ENCODE measurements at places on chromosomes 6 and 20.

- H3K27me3 ChIP-seq = no peaks in the 10 kb centered on the region
- H3K4me3 ChIP-seq = no peak overlapping the region
- peaks cover 59% of the 10 kb centered on the region for H3K4me1 ChIP-seq
Observed at GRCh38 chr20:4009309-4009708, 6.0 kb downstream of the RNF24 start.

GRCh38 chr6:64217721-64218620 is 582.4 kb downstream of the PHF3 start:
- no peaks in the 10 kb centered on the region for H3K27me3 ChIP-seq
- no peaks in the 10 kb centered on the region for H3K36me3 ChIP-seq
- no peak for DNase-seq
- H3K4me3 ChIP-seq = no peak overlapping the region
- H3K27ac ChIP-seq = no peak overlapping the region
- no peaks in the 10 kb centered on the region for H3K4me1 ChIP-seq

DNA sequence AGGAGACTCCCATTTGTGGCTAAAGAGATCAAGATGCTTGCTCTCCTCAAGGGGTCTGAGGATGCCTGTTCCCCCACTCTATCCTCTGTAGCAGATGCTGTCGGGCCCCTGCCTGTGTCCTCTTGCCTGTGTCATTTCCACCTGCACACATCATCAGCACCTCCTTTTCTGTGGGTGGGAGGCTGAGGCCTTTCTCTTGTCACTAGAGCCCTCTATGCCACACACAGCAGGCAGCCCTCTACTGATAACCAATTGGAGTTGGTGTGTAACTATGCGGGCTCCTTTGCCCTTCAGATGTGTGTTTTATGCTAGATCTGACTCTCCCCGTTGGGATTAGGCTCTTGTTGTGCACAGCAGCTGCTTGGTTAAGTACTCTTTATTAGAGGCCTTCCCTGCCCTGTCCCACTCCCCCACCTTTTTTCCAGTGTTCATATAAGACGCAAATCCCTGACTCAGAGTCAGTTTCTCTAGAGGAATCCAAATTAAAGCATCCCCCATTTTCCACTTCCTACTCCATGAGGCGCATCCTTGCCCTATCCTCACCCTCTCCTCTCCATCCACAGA is 7.7 kb downstream of the TREML2 start:
- no peak overlapping the region for H3K27ac ChIP-seq
- DNase-seq = no peak
- H3K27me3 ChIP-seq = peaks cover 18% of the 10 kb centered on the region
- H3K4me3 ChIP-seq = no peak overlapping the region
- no peaks in the 10 kb centered on the region for H3K36me3 ChIP-seq

- H3K4me1 ChIP-seq = no peaks in the 10 kb centered on the region
- H3K36me3 ChIP-seq = no peaks in the 10 kb centered on the region
- H3K27ac ChIP-seq = no peak overlapping the region
- DNase-seq = no peak
Observed at GRCh38 chr6:162733489-162733888, 5.7 kb downstream of the PACRG start.

DNA sequence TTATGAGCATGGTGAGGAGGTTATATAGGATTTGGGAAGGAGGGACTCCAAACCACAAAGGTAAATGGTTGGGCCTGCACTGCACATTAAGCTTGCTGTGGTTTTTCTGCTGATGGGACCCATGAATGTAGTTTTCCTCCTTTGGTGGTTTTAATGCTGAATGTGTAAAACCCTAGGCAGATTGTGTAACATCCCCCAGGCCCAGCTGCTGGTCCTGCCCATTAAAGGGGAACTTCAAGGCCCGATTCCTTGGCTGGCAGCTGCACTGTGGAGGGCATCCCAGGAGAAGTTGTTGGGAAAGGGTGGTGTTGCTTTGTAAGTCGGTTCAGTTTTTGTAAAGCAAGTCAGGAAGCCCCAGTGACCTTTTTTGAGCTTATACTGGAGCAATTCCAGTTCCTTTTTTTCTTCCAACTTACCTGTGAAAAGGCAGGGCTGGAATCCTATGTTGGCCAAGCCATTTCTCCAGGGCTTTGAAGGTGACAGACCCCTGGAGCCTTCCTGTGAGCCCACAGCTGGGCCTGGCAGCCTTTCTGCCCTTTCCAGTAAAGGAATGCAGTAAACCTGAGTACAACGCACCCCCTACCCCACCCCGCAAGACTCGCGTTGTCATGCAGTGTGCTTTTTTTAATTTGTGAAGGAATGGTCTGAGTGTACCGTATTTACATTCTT is 43.1 kb upstream of the NAA20 start:
- H3K27me3 ChIP-seq = peaks cover 2% of the 10 kb centered on the region
- peaks cover 51% of the 10 kb centered on the region for H3K36me3 ChIP-seq
- H3K4me3 ChIP-seq = peak overlapping the region; percentile 90

DNA sequence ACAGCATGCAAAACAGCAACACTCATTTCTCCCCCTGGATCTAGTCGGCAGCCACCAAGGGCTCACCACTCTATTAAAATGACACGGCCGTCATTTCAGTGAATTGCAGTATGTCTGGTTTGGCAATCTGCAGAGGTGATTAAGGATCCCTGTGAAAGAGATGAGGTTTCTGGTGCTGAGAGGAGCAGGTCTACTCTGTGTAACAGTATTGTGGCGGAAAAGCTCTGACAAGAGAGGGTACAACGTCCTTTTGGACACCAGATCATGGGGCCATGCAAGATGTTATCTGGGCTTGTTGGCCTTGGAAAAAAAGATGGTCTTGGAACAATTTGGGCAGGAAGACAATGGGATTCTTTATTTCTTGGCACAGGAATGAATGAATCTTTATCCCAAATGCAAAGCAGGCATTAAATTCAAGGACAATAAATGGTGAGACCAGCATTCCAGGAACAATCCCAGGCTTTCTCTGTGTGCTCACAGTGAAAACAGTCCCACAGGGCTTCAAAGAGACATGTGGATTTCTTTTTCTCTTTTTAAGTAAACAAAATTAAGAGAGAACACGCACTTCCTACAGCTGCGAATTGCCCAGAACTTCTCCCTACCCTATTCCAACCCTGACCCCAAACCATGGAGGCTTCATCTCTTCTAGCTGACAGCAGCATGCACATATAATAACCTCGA is 33.7 kb upstream of the ADGRF1 start:
- no peaks in the 10 kb centered on the region for H3K36me3 ChIP-seq
- H3K27me3 ChIP-seq = peaks cover 13% of the 10 kb centered on the region
- DNase-seq = no peak
- H3K4me3 ChIP-seq = no peak overlapping the region
- no peaks in the 10 kb centered on the region for H3K4me1 ChIP-seq
- H3K27ac ChIP-seq = no peak overlapping the region

DNA sequence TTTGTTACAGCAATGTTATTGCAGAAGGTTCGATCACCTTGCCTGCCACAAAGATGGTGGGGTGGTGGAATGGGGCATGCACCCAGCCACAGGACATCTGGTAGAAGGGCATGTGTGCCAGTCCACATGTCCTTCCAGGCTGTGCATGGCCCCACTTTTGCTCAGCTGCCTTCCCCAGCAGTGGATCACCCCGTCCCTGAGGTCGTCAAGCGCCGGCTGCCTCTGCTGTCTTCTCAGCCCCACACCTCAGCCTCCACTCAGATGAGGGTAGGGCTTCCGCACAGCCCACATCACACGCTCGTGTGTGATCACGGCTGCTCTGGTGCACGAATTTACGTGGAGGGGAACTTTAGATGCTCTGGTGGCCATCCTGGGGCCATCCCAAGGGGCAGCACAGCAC is 109.5 kb upstream of the PMEPA1 start:
- H3K27me3 ChIP-seq = peaks cover 54% of the 10 kb centered on the region
- H3K27ac ChIP-seq = no peak overlapping the region
- H3K4me1 ChIP-seq = no peaks in the 10 kb centered on the region
- no peak for DNase-seq

- no peak for DNase-seq
- peaks cover 27% of the 10 kb centered on the region for H3K27me3 ChIP-seq
- peaks cover 15% of the 10 kb centered on the region for H3K4me1 ChIP-seq
Observed at GRCh38 chr6:138032571-138032970, 74.6 kb downstream of the PERP start.

GRCh38 chr6:49995278-49995677 is 25.9 kb upstream of the DEFB113 start:
- no peak overlapping the region for H3K4me3 ChIP-seq
- DNase-seq = no peak
- H3K27me3 ChIP-seq = no peaks in the 10 kb centered on the region

DNA sequence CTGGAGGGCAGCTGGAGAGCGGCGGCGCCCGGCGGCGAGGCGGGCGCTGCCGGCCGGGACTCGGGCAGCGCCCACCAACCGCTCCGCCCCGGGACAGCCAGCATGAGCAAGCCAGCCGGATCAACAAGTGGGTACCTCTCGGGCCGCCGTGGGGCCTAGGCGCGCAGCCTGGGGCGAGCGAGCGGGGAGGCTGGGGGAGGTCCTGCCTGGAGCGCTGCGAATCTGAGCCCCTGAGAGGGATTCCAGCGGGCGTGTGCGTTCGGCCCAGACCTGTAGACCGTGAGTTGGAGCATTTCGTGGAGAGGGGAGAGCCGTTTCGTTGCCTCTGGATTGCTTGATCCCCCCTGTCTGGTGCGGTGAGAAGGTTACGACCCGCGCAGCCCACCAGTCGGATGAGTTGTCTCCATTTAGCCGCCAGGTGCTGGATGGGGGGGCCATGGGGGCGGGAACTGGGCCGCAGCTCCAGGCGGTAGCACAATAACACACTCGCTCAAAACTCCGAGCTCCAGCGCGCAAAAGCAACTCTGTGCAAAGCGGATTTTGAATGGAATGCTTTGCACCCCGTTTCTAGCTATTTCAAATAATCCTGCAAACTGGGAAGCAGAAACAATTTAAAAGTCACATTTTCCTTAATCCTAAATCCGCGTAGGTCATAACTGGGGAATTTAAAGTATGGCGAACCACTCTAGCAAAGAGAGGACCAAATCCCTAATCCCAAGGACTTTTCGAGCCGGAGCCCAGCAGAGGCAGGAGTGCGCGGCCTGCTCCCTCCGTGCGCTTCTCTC is 1.0 kb downstream of the NR2E1 start:
- peak overlapping the region; percentile 6 for H3K4me3 ChIP-seq
- peaks cover 86% of the 10 kb centered on the region for H3K27me3 ChIP-seq
- no peak for DNase-seq
- no peaks in the 10 kb centered on the region for H3K36me3 ChIP-seq

DNA sequence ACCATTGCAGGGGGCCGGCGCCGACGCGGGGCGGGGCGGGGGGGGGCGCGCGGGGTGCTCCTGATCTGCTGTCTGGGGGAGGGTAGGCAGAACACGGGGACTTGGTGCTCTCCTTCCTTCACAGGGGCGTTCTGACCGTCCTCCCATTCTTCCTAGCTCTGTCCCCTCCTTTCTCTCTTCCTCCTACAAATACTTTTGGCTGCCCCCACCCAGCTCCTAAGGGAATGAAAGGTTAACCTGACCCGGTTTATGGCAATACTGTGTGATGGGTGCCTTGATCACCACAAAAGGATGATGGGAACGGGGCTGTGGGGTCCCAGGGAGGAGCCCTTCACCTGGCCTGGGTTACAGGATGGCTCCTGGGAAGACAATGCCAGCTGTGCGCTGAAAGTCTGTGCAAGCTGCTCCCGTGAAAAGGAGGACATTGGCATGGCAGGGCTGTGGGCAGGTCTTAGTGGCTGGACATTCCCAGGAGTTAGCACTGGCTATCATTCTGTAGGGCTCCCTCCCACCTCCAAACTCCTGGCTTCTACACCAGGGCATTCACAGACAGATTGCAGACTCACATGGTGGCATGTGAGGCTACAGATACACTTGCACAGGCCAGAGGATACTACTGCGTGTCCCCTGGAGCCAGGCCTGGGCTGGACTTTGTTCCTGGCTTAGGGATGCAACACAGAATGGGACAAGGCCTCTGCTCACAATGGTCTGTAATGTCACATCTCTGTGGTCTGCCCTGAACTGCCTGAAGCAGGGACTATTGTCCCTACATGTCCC is 1.9 kb upstream of the TPD52L2 start:
- H3K36me3 ChIP-seq = peaks cover 26% of the 10 kb centered on the region
- no peak for DNase-seq
- H3K4me1 ChIP-seq = peaks cover 33% of the 10 kb centered on the region
- H3K27me3 ChIP-seq = no peaks in the 10 kb centered on the region

GRCh38 chr20:39424962-39425678 is 463.0 kb downstream of the DHX35 start:
- H3K4me3 ChIP-seq = no peak overlapping the region
- no peaks in the 10 kb centered on the region for H3K4me1 ChIP-seq
- no peak for DNase-seq
- H3K27me3 ChIP-seq = no peaks in the 10 kb centered on the region
- H3K27ac ChIP-seq = no peak overlapping the region
- no peaks in the 10 kb centered on the region for H3K36me3 ChIP-seq

GRCh38 chr20:46670228-46670584 is 18.9 kb upstream of the SLC13A3 start:
- H3K27me3 ChIP-seq = no peaks in the 10 kb centered on the region
- H3K27ac ChIP-seq = no peak overlapping the region
- no peaks in the 10 kb centered on the region for H3K4me1 ChIP-seq

- H3K27me3 ChIP-seq = peaks cover 2% of the 10 kb centered on the region
- H3K4me1 ChIP-seq = no peaks in the 10 kb centered on the region
- no peak overlapping the region for H3K27ac ChIP-seq
- DNase-seq = no peak
Observed at GRCh38 chr6:150482883-150483409, 114.1 kb downstream of the IYD start.

DNA sequence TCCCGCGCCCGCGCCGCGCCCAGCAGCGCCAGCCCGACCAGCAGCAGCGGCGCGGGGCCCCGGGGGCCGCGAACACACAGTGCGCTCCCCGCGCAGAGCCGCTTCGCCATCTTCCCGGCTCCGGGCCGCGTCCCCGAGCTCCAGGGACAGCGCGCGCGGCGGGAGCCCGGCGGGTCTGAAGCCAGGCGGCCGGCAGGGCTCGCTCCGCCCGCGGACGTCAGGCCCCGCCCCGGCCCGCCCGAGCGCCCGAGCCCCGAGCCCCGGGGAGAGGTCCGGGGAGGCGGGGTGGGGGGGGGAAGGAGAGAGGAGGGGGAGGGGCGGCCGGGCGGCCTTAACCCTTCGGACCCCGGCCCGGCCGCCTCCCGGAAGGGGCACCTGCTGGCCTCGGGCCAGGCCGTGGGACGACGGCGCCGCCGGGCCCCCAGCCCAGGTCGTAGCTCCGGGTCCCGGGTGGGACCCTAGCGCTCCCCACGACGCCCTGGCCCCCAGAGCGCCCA is at the start of gene LAMA5:
TSS of gene LAMA5 (minus strand) at position 177 of the 497 bp plus-strand sequence. CDS start at position 110, 67 bp downstream.
- no peak within 1 kb of the TSS for H3K27ac ChIP-seq
- H3K4me3 ChIP-seq = no peak within 1 kb of the TSS
- no peaks in the 10 kb centered on the region for H3K36me3 ChIP-seq
- no peak for DNase-seq
- peaks cover 17% of the 10 kb centered on the region for H3K4me1 ChIP-seq

- H3K27me3 ChIP-seq = no peaks in the 10 kb centered on the region
- no peak overlapping the region for H3K4me3 ChIP-seq
- H3K4me1 ChIP-seq = peaks cover 30% of the 10 kb centered on the region
- DNase-seq = no peak
- H3K36me3 ChIP-seq = no peaks in the 10 kb centered on the region
- H3K27ac ChIP-seq = no peak overlapping the region
Observed at GRCh38 chr20:828987-829386, 4.5 kb upstream of the FAM110A start.

Data from HFFc6 (cell line).